ENCODE measurements at places on chromosomes 13 and 19. TPM values are rescaled to one million over a fixed set of nuclear protein-coding genes. Genes with fewer than 3 reads are reported as not detected.
A peak's percentile ranks its signal among the peaks of the same experiment; 100 is the strongest.

- no peak for DNase-seq
- peaks cover 3% of the 10 kb centered on the region for H3K27me3 ChIP-seq
- H3K36me3 ChIP-seq, result no peaks in the 10 kb centered on the region
- no peak overlapping the region for H3K27ac ChIP-seq
- H3K4me1 ChIP-seq, result peaks cover 2% of the 10 kb centered on the region
Observed at GRCh38 chr13:98675837-98676236, 76.6 kb downstream of the SLC15A1 start.

- H3K4me1 ChIP-seq, result no peaks in the 10 kb centered on the region
- no peaks in the 10 kb centered on the region for H3K36me3 ChIP-seq
- DNase-seq, result no peak
- no peak overlapping the region for H3K27ac ChIP-seq
- H3K27me3 ChIP-seq, result peaks cover 5% of the 10 kb centered on the region
Observed at GRCh38 chr13:26946684-26947343, 186.2 kb upstream of the GPR12 start.

GRCh38 chr19:6070207-6070681 is 40.1 kb downstream of the RFX2 start:
- no peak overlapping the region for H3K4me3 ChIP-seq
- peaks cover 8% of the 10 kb centered on the region for H3K27me3 ChIP-seq
- peaks cover 6% of the 10 kb centered on the region for H3K36me3 ChIP-seq
- no peak overlapping the region for H3K27ac ChIP-seq
- peaks cover 15% of the 10 kb centered on the region for H3K4me1 ChIP-seq

- no peaks in the 10 kb centered on the region for H3K4me1 ChIP-seq
- no peak for DNase-seq
- H3K27me3 ChIP-seq, result no peaks in the 10 kb centered on the region
- H3K4me3 ChIP-seq, result no peak overlapping the region
- H3K36me3 ChIP-seq, result no peaks in the 10 kb centered on the region
Observed at GRCh38 chr19:20315543-20315942, 148.5 kb downstream of the ZNF486 start.

- no peak for DNase-seq
- H3K27me3 ChIP-seq, result peaks cover 2% of the 10 kb centered on the region
- H3K4me3 ChIP-seq, result no peak overlapping the region
- no peak overlapping the region for H3K27ac ChIP-seq
Observed at GRCh38 chr19:30802424-30803013, 430.3 kb downstream of the ZNF536 start.

DNA sequence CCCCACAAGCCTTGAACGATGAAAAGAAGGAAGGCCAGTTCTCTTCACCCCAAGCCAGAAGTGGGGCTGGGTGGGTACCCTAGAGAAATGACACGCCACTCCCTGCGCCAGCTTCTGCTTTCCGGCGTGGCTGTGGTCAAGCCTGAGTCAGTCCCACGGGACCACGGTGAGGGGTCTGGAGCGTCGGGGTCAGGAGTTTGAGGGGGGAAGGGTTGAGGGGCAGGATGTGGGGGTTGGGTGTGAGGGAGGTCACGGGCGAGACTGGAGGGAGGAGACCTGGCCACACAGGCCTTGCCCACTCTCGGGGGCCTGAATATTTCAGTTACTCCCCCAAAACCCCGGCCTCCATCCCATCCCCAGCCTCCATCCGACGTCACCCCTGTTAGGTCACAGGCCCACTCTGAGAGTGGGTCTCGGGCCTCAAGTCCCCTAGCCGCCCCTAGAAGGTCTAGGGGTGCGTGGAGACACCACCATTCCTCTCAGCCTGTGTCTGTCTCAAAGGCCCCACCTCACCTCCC is 500 bp upstream of the IFI30 start:
- H3K36me3 ChIP-seq, result peaks cover 16% of the 10 kb centered on the region
- peaks cover 32% of the 10 kb centered on the region for H3K4me1 ChIP-seq
- DNase-seq, result no peak
- peak overlapping the region; percentile 86 for H3K27ac ChIP-seq

- no peak overlapping the region for H3K27ac ChIP-seq
- no peak overlapping the region for H3K4me3 ChIP-seq
- H3K36me3 ChIP-seq, result no peaks in the 10 kb centered on the region
- no peaks in the 10 kb centered on the region for H3K27me3 ChIP-seq
Observed at GRCh38 chr13:94234738-94235137, 244.7 kb downstream of the DCT start.

GRCh38 chr19:10639836-10640235 is 14.3 kb upstream of the ILF3 start:
- H3K27me3 ChIP-seq, result no peaks in the 10 kb centered on the region
- no peak for DNase-seq
- no peak overlapping the region for H3K4me3 ChIP-seq

DNA sequence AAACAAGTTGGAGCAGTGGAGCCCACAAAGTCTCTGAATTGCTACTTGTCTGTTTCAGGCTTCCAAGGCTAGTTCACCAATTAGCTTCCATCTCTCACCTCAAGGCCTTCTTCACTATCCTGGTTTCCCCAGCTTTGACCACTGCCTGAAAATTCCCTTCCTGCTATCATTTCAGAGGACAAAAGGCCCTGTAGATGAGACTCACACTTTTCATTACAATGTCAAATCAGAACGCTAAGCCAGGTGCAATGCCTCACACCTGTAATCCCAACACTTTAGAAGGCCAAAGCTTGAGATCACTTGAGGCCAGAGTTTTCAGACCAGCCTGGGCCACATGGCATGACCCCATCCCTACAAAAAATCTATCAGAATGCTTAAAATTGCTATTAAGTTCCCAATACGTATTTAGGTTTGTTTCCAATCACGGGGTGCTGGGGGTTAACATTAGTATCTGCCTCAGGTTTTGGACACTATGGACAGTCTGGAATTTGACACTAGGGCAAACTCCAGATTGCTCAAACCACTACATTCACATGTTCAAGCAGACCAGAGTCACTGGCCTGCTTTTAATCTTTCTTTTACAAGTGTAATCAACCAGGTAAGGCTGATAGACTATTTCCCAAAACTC is 5.5 kb downstream of the TPT1 start:
- H3K36me3 ChIP-seq, result peaks cover 45% of the 10 kb centered on the region
- peak overlapping the region; percentile 66 for H3K4me3 ChIP-seq
- H3K27me3 ChIP-seq, result no peaks in the 10 kb centered on the region

- no peak for DNase-seq
- H3K27me3 ChIP-seq, result peaks cover 21% of the 10 kb centered on the region
- no peaks in the 10 kb centered on the region for H3K36me3 ChIP-seq
- peaks cover 8% of the 10 kb centered on the region for H3K4me1 ChIP-seq
Observed at GRCh38 chr19:16293118-16294091, 31.2 kb upstream of the KLF2 start.

GRCh38 chr19:40584007-40584406 is 7.3 kb downstream of the SHKBP1 start:
- H3K36me3 ChIP-seq, result peaks cover 30% of the 10 kb centered on the region
- H3K27ac ChIP-seq, result no peak overlapping the region
- H3K4me1 ChIP-seq, result peaks cover 10% of the 10 kb centered on the region
- H3K27me3 ChIP-seq, result no peaks in the 10 kb centered on the region

DNA sequence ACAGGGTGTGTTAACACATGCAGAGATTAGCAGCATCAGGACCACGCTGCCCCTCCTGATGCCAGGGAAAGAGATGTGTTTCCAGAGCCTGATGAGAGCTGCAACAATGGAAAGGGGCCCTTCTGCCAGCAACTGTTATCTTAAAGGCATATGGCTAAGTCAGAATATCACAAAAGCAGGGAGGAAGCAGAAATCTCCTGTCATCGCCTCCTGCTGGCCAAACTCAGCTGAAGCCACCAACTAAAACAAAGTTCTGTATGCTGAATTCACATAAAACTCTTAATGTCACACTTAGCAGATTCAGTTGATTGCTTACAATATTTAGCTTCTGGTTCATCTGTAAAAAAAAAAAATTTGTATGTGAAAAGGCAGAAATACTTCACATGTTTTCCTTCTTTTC is 178.2 kb downstream of the GPC5 start:
- no peak overlapping the region for H3K27ac ChIP-seq
- H3K36me3 ChIP-seq, result no peaks in the 10 kb centered on the region
- DNase-seq, result no peak
- no peaks in the 10 kb centered on the region for H3K4me1 ChIP-seq
- H3K4me3 ChIP-seq, result no peak overlapping the region

DNA sequence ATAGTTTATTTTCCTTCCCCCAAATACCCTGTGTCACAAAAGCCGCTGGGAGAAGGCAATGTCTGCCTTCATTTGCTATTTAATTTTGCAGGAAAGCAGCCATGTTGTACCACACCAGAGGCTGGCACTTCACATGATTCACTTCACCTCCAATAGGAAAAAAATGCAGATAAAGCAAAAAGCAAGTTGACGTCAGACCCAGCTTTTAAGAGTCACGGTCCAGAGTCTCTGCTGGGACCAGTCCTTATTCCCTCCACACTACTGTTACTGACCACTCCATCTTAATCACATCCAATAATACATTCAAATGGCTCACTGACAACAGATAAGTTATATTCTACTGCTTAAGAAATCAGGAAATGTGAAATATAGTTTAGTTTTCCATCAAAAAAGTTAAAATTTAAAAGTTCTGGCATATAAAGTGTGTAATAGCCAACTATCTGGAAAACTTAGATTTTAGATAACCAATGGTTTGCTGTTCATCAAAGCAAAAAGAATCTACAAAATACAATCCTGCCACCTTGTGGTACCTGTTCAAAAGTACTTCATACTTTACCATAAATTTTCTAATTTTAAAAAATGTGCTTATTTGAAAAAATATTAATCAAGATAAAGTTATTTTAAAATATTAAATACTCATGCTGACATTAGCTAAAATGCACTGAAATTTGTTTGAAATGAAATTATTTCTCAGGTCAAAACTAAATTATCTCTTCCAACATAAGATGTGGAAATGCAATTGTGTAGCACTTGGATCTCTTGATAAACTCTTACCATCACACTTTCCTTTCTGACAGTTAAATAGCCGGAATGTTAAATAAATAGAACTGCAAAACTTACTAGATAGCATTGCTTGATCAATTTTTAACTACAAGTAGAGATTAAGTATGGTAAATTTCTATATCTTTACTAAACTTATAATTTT is 97.3 kb downstream of the SERP2 start:
- H3K4me3 ChIP-seq, result no peak overlapping the region
- no peak overlapping the region for H3K27ac ChIP-seq
- no peak for DNase-seq
- peaks cover 2% of the 10 kb centered on the region for H3K4me1 ChIP-seq
- peaks cover 3% of the 10 kb centered on the region for H3K27me3 ChIP-seq

GRCh38 chr13:46761866-46762265 is 35.1 kb downstream of the ESD start:
- no peak overlapping the region for H3K27ac ChIP-seq
- no peak for DNase-seq
- H3K4me3 ChIP-seq, result no peak overlapping the region
- H3K36me3 ChIP-seq, result no peaks in the 10 kb centered on the region

GRCh38 chr13:109101550-109102144 is 472.2 kb downstream of the MYO16 start:
- H3K4me3 ChIP-seq, result no peak overlapping the region
- H3K27ac ChIP-seq, result no peak overlapping the region
- no peak for DNase-seq
- H3K27me3 ChIP-seq, result peaks cover 2% of the 10 kb centered on the region
- no peaks in the 10 kb centered on the region for H3K4me1 ChIP-seq
- no peaks in the 10 kb centered on the region for H3K36me3 ChIP-seq

- H3K4me3 ChIP-seq, result no peak overlapping the region
- H3K36me3 ChIP-seq, result peaks cover 3% of the 10 kb centered on the region
- H3K27ac ChIP-seq, result no peak overlapping the region
- peak; percentile 60 for DNase-seq
- H3K27me3 ChIP-seq, result no peaks in the 10 kb centered on the region
- H3K4me1 ChIP-seq, result peaks cover 5% of the 10 kb centered on the region
Observed at GRCh38 chr19:47765523-47766358, 12.8 kb upstream of the SELENOW start.

DNA sequence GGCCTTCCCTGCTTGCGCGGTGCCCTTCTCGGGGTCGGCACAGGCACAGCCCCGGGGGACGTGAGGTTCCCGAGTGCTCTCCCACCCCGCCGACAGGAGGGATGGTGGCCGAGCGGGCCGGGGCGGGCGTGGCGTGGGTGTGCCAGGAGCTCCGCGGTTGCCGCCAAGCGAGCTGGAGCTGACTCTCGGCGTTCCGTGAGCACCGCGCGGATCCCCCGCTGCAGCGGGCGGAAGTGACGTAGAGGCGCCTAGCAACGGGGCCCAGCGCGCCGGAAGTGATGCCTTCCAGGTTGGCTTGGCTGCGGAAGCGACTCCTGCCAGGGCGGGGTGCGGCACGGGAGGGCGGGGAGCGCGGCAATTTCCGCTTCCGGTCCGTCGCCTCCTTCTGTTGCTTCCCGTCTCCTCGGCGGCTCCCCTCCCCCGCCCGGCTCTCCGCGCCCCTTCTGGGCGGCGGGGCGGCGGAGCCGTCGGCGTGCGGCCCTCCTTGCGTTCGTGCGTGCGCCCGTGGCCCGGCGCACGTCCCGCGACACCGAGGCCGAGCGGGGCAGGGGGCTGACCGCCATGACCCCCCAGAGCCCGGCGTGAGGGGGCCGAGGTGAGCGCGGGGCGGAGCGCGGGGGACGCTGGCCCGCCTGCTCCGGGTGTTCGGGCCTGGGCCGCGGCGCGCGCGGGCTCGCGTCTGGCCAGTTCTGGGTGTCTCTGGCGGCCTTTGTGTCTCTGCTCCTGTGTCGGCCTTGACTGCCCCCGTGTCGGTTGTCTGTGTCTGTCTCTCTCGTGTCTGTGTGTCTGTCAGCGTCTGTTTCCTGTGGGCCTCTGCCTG is at the start of gene EPN1:
EPN1 (plus strand) TSS at position 386 of the 820 bp plus-strand sequence. CDS start 3,402 bp downstream, outside the sequence.
- H3K27me3 ChIP-seq, result no peaks in the 10 kb centered on the region
- peaks cover 34% of the 10 kb centered on the region for H3K4me1 ChIP-seq
- H3K27ac ChIP-seq, result peak within 1 kb of the TSS; percentile 97
- H3K4me3 ChIP-seq, result peak within 1 kb of the TSS; percentile 99

GRCh38 chr13:99978799-99979452 is 2.7 kb upstream of the ZIC2 start:
- H3K27me3 ChIP-seq, result peaks cover 70% of the 10 kb centered on the region
- peak overlapping the region; percentile 16 for H3K27ac ChIP-seq
- H3K4me1 ChIP-seq, result peaks cover 12% of the 10 kb centered on the region
- H3K36me3 ChIP-seq, result no peaks in the 10 kb centered on the region

DNA sequence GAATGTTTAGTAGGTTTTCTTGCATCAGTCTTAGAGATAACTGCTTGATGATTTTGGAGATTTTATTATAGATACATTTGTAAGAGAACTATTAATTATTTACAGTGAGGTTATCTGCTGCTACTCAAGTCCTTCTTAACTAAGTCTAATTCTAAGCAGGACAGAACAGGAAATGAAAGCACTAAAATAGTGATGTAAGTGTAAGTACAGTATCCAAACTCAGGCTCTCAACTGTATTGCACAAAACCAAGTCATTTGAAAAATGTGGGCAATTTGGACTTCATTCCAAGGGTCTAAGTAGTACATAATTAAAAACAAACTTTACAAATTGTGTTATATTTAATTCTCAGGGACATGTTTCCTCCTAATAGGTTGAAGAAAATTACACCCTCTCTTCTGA is 417.1 kb downstream of the ITGBL1 start:
- no peaks in the 10 kb centered on the region for H3K36me3 ChIP-seq
- H3K4me1 ChIP-seq, result no peaks in the 10 kb centered on the region
- peaks cover 5% of the 10 kb centered on the region for H3K27me3 ChIP-seq

GRCh38 chr19:2783781-2784145 is 690 bp upstream of the SGTA start:
- no peak for DNase-seq
- no peaks in the 10 kb centered on the region for H3K27me3 ChIP-seq
- H3K4me3 ChIP-seq, result peak overlapping the region; percentile 89
- no peaks in the 10 kb centered on the region for H3K36me3 ChIP-seq
- H3K27ac ChIP-seq, result peak overlapping the region; percentile 90
- H3K4me1 ChIP-seq, result peaks cover 33% of the 10 kb centered on the region

Gene KLK12
- total RNA-seq, result not detected

Gene SOHLH2
- not detected for total RNA-seq

Gene CHST8
- not detected for total RNA-seq

Gene TEX29
- total RNA-seq, result 0.80 TPM

Gene CEACAM4
- not detected for total RNA-seq

Gene TMPRSS9
- total RNA-seq, result 0.22 TPM

Gene INSR
- 0.65 TPM for total RNA-seq
